ENCODE measurements at places on chromosomes 1 and 21. TPM values are rescaled to one million over a fixed set of nuclear protein-coding genes. Genes with fewer than 3 reads are reported as not detected.

The ATAD3C gene
- total RNA-seq = not detected

DNA sequence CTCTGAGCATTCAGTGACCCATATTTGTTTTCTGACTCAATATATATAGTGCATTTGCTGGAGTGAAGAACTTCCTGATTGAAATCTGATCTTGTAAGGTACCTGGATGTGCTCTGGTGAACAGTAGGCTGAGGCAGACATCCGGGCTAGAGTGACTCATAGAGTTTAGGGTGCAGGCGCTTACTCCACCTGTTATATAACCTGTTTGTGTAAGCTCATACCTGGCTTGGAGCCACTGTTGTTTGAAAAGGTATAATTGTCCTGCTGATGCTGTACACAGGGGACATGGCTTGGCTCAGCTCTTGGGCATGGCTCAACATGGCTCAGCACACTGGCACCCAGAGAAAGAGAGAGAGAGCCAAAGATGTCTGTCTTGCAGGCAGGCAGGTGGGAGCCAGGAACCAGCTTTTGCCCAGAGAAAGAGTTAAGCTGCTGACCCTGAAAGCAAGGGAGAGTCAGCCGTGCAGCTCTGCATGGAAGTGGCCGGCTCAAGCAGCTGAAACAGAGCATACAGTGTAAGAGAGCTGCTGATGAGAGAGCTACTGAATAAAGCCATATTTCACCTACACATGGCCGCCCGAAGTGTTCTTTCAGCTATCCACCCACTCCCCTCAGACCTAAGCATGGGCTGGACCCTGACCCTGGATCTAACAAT lies 43.2 kb downstream of the GJA5 start:
- no peak overlapping the region for H3K27ac ChIP-seq
- H3K4me3 ChIP-seq = no peak overlapping the region
- no peak for DNase-seq
- no peaks in the 10 kb centered on the region for H3K27me3 ChIP-seq

- H3K27me3 ChIP-seq = no peaks in the 10 kb centered on the region
- H3K4me3 ChIP-seq = no peak overlapping the region
- no peaks in the 10 kb centered on the region for H3K36me3 ChIP-seq
- DNase-seq = no peak
Measured at GRCh38 chr1:203555076-203555475, 61.1 kb downstream of the OPTC start.

DNA sequence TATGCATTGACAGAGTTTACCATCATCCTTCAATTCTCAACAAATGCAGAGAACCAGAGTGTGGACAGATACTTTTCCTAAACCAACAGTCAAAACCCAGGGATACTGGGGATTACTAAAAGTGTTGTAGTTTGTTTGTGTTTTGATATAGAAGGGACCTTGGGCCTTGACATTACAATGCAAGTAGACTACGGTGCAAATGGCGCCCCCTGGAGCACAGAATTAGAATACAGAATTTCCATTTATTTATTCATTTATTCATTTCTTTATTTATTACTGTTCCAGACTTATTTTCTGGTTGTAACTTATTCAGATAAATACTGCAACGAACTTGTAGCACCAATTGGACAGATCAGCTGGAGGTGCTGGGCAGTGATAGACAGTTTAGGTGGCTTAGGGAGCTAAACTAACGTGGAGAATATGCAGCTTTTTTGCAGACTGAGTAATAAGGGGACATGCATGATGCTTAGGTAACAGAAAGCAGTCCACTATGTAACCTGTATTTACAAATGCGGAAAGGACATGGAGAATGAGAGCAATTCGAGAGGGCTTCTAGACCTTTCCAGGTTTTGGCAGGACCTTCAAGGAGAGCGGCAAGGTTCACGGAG lies 42.6 kb downstream of the KIRREL1 start:
- H3K27ac ChIP-seq = peak overlapping the region; percentile 15
- no peak for DNase-seq
- H3K4me1 ChIP-seq = peaks cover 6% of the 10 kb centered on the region
- no peaks in the 10 kb centered on the region for H3K27me3 ChIP-seq
- H3K4me3 ChIP-seq = no peak overlapping the region

GRCh38 chr1:231161667-231162296 lies at the start of gene TRIM67:
TRIM67 (plus strand) TSS chr1:231162058; CDS start chr1:231162970, 912 bp downstream.
- no peak for DNase-seq
- no peak within 1 kb of the TSS for H3K27ac ChIP-seq
- H3K4me1 ChIP-seq = peaks cover 22% of the 10 kb centered on the region
- peaks cover 8% of the 10 kb centered on the region for H3K27me3 ChIP-seq

GRCh38 chr1:175725684-175726083 lies 17.7 kb downstream of the TNR start:
- H3K27ac ChIP-seq = no peak overlapping the region
- no peak overlapping the region for H3K4me3 ChIP-seq
- H3K27me3 ChIP-seq = no peaks in the 10 kb centered on the region
- H3K36me3 ChIP-seq = no peaks in the 10 kb centered on the region
